ENCODE measurements at places on chromosomes 13 and 19. TPM values are rescaled to one million over a fixed set of nuclear protein-coding genes. Genes with fewer than 3 reads are reported as not detected.

GRCh38 chr13:83702021-83702420, 180.3 kb downstream of the SLITRK1 start:
- DNase-seq = no peak

DNA sequence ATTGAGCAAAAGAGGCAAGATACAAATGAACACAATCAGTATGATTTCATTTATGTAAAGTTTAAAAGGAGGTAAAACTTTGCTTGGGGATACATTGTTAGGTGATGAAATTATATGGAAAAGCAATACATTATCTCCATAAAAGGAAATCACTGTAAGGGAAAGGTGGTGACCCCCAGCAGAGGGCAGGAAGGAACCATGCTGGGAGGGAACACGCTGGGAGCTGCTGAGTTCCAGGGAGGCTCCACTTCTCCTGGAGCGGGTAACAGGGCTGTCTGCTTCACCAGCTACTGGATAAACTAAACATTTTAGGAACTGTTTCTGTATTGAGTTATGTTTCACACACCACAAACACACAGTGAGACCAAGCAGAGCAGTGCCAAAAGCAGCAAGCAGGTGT, 91.2 kb downstream of the KATNAL1 start:
- no peak for DNase-seq

DNA sequence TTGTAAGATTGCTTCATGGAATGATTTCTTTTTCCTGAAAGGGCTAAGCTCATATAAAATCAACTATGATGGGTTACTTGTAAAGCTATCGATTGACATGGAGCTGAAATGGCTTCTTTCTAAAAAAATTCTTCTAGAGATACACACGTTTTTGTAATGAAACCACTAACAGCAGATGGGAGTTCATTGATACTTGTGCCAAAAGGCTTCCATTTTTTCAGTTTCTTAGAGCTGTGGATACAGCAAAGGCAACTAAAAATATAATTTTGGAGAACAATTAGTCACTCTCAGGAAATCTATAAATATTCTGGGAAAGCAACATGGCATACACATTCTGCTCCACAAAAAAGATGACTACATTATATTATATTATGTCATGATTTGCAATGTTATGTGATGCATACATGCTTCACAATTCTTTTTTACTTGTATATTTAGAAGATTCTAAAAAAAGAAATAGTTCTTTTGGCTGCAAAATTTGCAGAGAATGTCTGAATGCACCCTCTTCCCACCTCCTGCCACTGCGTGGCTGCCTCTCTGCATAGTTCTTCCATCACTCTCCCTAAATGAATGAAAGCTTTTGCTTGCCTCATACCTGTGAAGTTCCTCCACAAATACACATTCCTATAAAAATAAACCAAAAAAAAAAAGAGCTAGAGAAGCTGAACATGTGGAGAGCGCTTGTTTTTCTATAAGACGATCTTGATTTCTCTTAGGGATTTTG, 802.5 kb downstream of the EFNB2 start:
- no peak for DNase-seq

- DNase-seq = no peak
Observed at GRCh38 chr13:98826146-98826545, 73.7 kb upstream of the SLC15A1 start.

DNA sequence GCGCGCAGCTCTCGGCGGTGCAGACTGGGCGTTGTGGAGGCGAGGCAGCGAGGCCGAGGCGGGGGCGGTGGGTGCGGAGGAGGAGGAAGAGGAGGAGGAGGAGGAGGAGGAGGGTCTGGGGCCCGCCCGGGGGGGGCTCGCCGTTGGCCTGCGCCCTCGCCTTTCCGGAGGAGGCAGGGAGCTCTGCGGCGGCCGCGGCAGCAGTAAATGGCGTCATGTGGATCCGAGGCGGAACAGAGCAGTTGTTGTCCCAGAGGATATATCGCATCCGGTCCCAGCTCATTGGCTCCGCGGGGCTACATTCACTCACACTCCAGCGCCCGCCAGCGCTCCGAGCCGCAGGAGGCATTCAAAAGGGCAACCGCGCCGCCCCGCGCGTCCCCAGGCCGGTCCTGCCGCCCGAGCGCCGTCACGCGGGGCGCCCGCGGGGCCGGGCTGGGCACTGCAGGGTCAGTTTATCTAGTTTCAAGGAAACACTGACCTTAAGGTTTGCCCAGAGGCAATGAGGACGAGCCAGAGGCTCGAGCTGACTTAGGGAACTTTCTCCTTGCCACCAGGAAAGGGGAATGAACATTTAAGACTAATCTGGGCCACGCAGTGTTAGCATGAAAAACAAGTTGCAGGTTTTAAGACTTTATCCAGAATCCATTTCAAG, at the start of gene SPRY2:
Gene SPRY2, minus strand, starts transcription at position 26 of the 655 bp plus-strand sequence. CDS start 3,421 bp downstream, outside the sequence.
- DNase-seq = peak; percentile 63

DNA sequence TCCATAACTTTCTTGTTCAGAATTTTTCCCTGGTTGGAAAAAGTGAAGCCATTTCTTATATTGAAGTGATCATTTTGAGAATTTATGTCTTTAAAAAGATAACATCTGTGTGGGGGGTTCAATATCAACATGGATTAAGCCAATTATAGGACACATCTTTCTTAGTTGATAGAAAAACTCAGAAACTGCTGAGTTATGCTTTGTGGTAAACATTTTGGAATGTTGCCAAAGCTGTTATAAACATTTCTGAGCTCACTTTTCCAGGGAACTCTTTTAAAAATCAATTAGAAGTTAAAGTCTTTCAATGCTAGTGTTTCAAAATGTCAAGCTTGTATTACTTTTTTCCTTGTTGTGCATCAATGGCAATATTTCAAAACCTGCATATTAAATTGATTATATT, 248.8 kb downstream of the DACH1 start:
- no peak for DNase-seq

GRCh38 chr19:49971991-49972411, 11.0 kb upstream of the SIGLEC11 start:
- DNase-seq = no peak

DNA sequence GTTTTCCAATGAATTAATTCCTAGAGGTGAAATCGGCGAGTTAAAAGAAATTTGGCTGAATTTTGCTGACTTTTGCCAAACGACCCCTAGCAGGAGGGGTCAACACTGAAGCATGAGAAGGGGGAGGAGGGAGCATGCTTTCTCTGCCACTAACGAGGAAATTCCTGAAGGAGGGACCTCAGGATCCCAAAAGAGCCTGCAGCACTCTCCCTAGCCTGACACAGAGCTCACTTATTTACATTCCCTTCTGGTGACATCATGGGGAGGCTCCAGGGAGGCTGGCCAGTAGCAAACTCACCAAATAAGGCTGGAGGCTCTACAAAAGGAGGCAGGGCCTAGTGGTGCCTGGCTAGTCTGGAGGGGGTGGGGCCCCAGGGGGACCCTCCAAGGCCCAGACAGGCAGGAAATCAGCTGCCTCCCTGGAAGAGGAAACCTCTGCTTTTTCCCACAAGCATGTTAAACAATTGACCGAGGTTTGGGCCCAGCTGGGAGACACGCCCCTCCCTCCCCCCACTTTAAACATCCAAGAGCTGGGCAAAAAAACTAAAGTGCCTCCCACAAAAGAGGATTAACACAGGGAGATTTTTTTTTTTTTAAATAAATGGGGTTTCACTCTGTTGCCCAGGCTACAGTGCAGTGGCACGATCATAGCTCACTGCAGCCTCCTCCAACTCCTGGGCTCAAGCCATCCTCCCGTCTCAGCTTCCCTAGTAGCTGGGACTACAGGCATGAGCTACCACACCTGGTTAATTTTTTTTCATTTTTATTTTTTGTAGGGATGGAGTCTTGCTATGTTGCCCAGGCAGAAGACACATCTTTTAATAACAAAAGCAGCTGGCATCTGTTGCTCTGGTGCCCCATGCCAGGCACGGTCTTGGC, 2.1 kb downstream of the DAPK3 start:
- no peak for DNase-seq

- no peak for DNase-seq
Observed at GRCh38 chr13:49521224-49521623, 25.5 kb downstream of the PHF11 start.

GRCh38 chr13:42906257-42906656, 85.8 kb downstream of the EPSTI1 start:
- no peak for DNase-seq

GRCh38 chr13:99370481-99371275, 63.5 kb upstream of the GPR183 start:
- no peak for DNase-seq

DNA sequence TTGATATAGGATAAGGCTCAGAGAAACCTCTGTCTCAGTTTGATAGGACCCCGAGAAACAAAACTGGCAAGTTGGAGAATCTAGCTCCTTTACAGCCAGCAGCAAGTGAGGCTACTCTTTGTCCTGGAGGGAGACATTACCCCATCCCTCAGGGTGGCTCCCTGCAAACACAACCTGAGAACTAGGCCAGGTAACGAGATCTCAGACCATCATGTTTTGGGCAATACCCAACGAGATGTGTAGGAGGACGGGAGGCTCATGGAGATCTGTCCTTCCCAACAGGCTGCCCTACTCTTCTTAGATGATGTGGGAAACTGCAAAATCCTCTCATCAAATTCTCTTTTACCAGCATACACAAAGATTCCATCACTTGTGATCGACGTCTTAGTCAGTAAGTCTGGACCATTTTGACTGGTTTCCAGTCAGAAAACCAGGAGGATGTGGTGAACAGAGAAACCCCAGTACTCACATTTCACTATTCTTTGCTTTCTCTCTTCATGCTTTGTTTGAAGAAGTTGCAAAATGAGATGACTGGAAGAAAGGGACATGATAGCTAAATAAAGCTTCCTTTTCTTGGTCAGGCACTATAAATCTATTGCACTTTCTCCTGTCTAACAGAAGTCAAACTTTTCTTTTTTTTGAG, 6.0 kb upstream of the CTU1 start:
- DNase-seq = no peak

- no peak for DNase-seq
Observed at GRCh38 chr13:25607096-25607495, 235.3 kb downstream of the ATP8A2 start.

- DNase-seq = no peak
Observed at GRCh38 chr13:98291658-98292057, 114.6 kb upstream of the RNF113B start.

DNA sequence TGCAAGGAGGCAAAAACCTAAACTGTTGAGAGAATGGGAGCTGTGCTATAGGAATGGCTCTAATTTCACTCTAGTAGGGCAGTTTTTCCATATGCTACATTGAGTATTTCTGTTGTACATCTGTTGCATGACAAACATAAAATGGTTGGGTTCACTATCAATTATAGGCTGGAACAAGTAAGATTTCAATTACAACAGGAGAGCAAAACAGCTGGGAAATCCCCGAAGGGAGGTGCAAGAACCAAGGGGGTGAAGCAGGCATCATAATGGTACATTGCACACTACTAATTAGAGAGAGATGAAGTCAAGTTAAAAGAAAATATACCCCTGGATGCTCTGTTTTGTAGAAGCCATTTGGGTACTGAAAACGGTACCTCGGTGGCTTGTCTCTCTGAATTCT, 389.5 kb downstream of the PCDH9 start:
- DNase-seq = no peak

- no peak for DNase-seq
Observed at GRCh38 chr13:110902370-110902769, 12.5 kb downstream of the ANKRD10 start.

- no peak for DNase-seq
Observed at GRCh38 chr19:58248886-58249285, 20.2 kb downstream of the ZNF544 start.

DNA sequence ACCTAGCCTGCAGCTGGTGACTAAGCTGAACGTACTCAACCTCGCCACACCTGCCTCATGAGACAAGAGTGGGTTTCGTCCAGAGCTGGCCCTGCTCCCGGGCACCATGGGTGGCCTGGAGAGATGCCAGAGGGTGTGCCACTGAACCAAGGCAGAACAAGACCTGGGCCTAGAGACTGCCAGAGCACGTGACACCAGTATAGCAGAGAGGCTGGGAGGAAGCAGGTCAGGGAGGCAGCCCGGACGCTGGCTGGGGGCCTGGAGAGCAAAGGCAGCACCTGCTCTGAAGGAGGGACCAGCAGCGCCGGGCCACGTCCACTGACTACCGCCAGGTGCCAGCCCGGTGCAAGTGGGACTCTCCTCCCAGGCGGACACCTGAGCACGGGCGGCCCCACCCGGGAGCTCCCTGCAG, 7.3 kb upstream of the C13orf46 start:
- no peak for DNase-seq

DNA sequence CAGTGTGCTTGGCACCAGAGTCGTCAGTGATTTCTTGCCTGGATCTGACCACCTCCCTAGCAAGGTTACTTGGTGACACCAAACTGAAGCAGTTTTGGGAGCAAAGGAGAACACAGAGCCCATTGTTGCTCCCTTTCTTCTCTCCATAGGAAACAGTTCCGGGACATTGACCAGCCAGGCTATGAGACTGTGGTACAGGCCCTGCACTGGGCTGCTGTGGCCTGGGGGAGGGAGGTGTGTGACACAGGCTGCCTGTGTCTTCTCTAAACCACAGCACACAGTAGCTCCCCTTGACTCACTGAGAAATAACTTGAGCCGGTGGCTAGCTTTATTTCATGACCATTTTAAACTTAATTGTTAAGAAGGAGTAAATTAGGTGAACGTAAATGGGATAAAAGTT, 214.8 kb upstream of the UBL3 start:
- no peak for DNase-seq

- DNase-seq = no peak
Observed at GRCh38 chr19:14992780-14993179, 13.1 kb upstream of the SLC1A6 start.

DNA sequence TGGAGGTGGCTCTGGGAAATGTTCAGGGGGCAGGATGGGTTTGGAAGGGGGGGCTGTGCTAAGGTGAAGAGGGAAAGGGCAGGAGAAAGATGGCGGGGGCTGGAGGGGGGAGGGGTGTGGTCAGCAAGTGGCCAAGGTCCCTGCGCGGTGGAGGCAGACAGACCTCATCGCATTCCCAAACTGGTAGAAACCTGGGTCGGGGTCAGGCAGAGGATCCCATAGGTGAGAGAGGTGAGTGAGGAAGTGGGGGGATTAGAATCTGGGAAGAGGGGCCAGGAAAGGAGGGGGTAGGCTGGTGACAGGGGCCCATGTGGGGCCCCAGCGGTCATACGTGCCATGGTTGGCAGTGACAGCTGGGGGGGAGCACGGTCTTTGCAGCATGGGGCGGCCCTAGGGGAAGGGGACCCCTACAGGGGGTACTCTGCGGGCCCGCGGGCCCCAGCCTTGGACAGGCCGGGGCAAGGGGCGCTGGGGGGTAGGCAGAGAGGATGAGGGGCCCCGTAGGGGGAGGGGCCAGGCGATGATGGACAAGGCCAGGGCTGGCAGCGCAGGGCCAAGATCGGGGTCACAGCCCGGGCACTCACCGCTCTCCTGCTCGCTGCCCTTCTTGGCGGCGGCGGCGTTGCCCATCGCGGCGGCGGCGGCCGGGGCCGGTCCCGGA, 514 bp downstream of the PRKACA start:
- no peak for DNase-seq

GRCh38 chr13:78732445-78733017, 73.6 kb upstream of the OBI1 start:
- DNase-seq = no peak

Gene LIN37
- 7.6 TPM for total RNA-seq

Gene SLITRK6
- total RNA-seq = 1.2 TPM

Gene ARHGAP35
- total RNA-seq = 9.0 TPM

Gene CGB3
- total RNA-seq = 0.14 TPM

Gene RYR1
- total RNA-seq = 1.1 TPM

Gene KLK1
- total RNA-seq = 0.14 TPM

Gene CACNA1A
- total RNA-seq = 0.24 TPM

Gene SPATA13
- total RNA-seq = 18.7 TPM

Gene FXYD3
- 22.8 TPM for total RNA-seq

All from thymus (tissue), 14 donors.